ENCODE measurements at places on chromosomes 16 and 17. TPM values are rescaled to one million over a fixed set of nuclear protein-coding genes. Genes with fewer than 3 reads are reported as not detected.

- DNase-seq: no peak
Observed at GRCh38 chr17:42097691-42098631, at the start of gene ZNF385C. Gene ZNF385C, minus strand, starts transcription at chr17:42098473. Its CDS starts 35,417 bp downstream, at chr17:42063056.

- DNase-seq: no peak
Observed at GRCh38 chr16:28295276-28295675, 3.0 kb downstream of the SBK1 start.

The BAIAP3 gene
- polyA plus RNA-seq: 2.7 TPM

The CEMP1 gene
- polyA plus RNA-seq: 0.85 TPM

The BICDL2 gene
- 8.3 TPM for polyA plus RNA-seq

DNA sequence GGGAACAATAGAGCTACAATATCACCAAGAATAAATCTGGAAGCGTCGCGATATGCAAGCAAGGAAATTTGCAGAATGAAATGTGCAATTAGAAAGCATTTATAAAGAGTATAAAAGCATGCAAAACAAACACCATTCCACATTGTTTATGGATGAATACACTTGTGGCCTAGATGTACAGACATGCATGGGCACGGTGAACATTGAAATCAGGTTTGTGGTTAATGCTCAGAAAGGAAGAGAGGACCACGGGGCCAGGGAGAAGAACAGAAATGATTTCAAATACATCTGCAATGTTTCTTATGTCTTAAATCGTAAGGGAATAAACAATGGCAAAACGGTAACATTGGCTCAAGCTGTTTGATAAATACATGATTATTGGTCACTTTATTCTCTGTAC, 235.9 kb downstream of the FOXL1 start:
- DNase-seq: no peak

The CD300A gene
- polyA plus RNA-seq: 5.2 TPM
